Camera-type eye (tissue), 1 donor: ENCODE measurements at places on chromosomes 5 and 9. TPM values are rescaled to one million over a fixed set of nuclear protein-coding genes. Genes with fewer than 3 reads are reported as not detected.

Gene STOM
- total RNA-seq, result 100 TPM

Gene PCDHGB7
- total RNA-seq, result 26.6 TPM

Gene CDH10
- 7.0 TPM for total RNA-seq

Gene BTNL8
- not detected for total RNA-seq

Gene C9orf50
- 0.71 TPM for total RNA-seq

Gene EIF4E1B
- 0.55 TPM for total RNA-seq

Gene IL9
- not detected for total RNA-seq

Gene LECT2
- not detected for total RNA-seq

Gene SPATA31E1
- total RNA-seq, result not detected

Gene PCDHGB6
- total RNA-seq, result 15.1 TPM

Gene ADAMTSL1
- total RNA-seq, result 85.3 TPM

Gene TCOF1
- total RNA-seq, result 33.4 TPM

Gene AK1
- 38.4 TPM for total RNA-seq

Gene MYMK
- 2.1 TPM for total RNA-seq

Gene FAM221B
- total RNA-seq, result not detected

Gene PCDHAC2
- 39.0 TPM for total RNA-seq

Gene SCGB3A1
- total RNA-seq, result 2.2 TPM

Gene CPLANE1
- 72.5 TPM for total RNA-seq

Gene DHFR
- total RNA-seq, result 30.5 TPM

Gene CCDC107
- total RNA-seq, result 8.9 TPM

Gene MYO10
- total RNA-seq, result 103 TPM

Gene N4BP3
- 10.6 TPM for total RNA-seq

Gene CDC20B
- total RNA-seq, result 0.38 TPM

Gene GPR107
- 45.4 TPM for total RNA-seq

Gene GFI1B
- total RNA-seq, result 1.4 TPM

Gene DNAJC21
- 44.5 TPM for total RNA-seq

Gene NEUROG1
- 5.9 TPM for total RNA-seq
